Activated T-cell treated with anti-CD3 and anti-CD28 coated beads, Interleukin-2, amount 50 U/mL, for 24 hours (primary cell): ENCODE measurements at places on chromosomes 2 and 18.

DNA sequence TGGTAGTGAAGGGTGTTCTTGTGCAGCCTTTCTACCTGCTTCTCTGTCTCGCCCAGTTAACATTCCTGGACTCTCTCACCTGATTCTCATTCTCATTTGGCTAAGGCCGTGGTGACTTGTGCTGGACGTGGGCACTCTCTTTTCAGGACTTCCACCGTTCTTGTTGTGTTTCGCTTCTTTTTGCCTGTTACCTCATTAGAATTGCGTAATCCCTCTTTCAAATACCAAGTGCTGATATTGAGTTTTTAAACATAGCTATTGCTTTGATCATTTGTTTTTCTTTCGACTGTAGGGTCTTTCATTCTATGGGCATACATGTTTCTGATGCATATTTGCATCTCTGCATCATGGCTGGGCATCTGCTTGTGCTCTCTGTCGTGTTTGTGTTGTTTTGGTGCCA, 287.0 kb downstream of the ALPK2 start:
- DNase-seq, result no peak

- DNase-seq, result no peak
Measured at GRCh38 chr2:237638176-237638575, 10.8 kb downstream of the LRRFIP1 start.

GRCh38 chr2:49490710-49491109, 336.4 kb upstream of the FSHR start:
- no peak for DNase-seq

DNA sequence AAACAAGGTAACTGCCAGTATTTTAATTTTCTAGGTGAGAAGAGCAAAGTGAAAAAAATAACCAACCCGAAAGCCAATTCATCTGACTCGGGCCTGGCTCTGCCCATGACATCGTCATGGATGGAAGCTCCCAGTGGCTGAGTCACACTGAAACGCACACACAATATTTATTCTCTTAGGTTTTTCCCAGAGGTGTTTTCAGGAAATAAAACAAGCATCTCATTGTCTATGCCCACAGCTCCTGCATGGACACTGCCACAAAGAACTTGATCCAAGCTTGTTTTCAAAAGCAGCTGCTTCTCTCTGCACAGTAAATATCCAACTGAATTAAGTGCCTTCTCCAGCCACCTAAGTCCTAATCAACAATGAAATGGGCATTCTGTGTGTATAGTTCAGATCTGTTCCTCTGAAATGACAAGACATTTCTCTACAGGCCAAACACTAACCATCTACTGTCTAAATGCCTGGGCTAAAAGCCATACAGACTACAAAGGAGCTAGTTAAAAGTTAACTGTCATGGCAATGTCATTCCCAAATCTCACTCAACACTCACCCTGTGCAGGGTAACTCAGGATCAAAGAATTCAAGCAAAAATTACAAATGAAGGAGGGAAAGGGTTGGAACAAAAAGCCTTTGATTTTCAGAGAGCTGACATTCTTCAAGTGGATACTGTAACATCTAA, 62.9 kb downstream of the RPL31 start:
- DNase-seq, result no peak
